ENCODE measurements at places on chromosomes 12 and 14.
A peak's percentile ranks its signal among the peaks of the same experiment; 100 is the strongest.

DNA sequence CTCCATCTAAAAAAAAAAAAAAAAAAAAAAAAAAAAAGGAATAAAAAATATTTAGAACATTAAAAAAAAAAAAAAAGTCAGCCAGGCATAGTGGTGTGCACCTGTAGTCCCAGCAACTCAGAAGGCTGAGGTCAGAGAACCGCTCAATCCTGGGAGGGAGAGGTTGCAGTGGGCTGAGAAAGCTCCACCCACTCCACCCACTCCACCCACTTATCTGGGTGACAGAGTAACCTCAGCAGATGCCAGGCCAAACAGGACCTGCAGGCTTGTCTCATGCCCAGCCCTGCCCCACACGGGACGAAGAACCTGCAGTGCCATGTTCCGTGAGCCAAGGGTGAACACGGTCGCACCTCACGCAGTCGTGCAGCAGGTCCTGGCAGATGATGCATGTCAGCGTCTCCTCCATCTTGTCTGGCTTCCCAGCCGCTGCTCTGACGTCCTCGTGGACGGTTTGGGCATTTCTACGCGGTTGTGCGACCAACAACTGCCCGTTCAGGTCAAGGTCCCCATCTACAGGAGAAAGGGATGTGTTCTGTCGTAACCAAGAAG is 28.6 kb downstream of the CHFR start:
- DNase-seq = no peak

DNA sequence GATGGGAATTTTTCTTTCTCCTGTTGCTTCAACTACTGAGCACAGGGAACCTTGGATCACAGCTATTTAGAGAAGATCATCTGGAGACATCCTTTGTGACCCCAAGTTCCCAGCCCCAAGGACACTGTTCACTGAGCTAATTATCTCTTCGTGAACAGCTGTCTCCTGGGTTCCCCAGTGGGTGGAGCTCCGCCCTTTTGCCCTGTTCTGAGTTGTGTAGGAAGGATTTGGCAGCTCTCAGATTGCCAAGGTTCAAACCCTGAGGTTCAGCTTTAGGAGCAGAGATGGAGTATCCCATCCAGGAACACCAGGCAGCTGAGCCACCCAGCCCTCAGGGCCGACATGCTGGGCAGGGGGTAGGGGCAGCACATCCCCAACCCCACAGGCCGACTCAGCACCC is 32.0 kb downstream of the NGB start:
- no peak for DNase-seq

- DNase-seq = no peak
These were observed 19.1 kb downstream of the CAMKK2 start for GRCh38 chr12:121277374-121277759.

DNA sequence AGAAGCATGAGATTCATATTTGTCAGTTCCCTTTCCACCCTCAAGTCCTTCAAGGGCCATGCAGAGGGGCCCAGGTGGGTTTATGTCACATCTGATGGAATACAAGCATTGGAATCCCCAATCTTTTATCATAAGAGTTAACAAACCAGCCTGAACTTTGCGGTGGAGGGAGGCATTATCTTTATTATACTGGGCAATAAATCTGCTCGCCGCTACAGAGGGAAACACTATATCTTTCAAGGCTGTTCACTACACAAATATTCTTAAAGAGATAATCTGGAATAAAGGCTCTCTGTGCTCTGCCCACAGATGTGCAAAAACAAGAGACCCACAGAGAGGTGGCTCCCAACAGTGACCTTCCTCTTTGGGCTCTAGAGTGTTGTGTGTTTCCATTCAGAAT is 153.6 kb upstream of the PLEKHA5 start:
- no peak for DNase-seq

GRCh38 chr12:9810671-9811070 is 16.6 kb upstream of the KLRF1 start:
- no peak for DNase-seq

GRCh38 chr14:83814896-83815295 is 1715.0 kb upstream of the FLRT2 start:
- no peak for DNase-seq

- DNase-seq = no peak
These were observed 5.5 kb downstream of the CYP46A1 start for GRCh38 chr14:99689266-99690236.

- DNase-seq = no peak
These were observed 23.2 kb downstream of the NGDN start for GRCh38 chr14:23492618-23493272.

DNA sequence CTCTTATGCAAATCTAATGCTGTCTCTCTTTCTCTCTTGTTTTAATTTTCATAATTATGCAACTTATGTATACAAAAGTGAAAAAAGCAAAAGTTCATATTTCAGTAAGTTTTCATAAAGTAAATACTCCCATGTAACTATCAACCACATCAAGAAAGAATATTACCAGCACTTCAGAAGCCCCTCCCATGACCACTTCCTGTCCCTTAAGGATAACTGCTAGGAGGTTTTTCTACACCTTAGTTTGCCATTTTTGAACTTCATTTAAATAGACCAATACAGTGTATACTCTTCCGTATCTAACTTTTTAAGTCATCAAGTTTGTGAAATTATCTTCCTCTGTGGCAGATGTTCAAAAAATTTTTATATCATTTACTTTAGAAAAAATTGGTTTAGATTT is 547 bp upstream of the OR4K15 start:
- DNase-seq = no peak

DNA sequence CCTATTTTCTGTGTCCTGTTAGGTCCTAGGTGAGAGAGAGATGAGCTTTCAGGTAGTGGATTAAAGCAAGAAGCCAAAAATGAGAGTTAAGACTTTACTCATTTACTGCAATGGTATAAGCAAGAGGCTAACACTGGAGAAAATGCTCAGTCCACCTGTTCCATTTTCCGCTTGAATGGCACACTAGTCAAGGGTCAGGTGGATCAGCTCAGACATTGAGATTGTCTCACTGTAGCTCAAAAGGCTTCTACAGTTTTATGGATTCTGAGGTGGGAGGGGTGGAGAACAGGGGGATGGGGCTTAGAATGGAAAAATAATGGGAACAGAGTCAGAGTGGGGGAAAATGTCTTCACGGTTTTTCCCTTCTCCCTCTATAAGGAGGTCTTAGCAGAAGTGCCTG is 57.3 kb upstream of the MUCL1 start:
- DNase-seq = no peak

- DNase-seq = no peak
These were observed 363 bp upstream of the LMO3 start for GRCh38 chr12:16606201-16606849.

DNA sequence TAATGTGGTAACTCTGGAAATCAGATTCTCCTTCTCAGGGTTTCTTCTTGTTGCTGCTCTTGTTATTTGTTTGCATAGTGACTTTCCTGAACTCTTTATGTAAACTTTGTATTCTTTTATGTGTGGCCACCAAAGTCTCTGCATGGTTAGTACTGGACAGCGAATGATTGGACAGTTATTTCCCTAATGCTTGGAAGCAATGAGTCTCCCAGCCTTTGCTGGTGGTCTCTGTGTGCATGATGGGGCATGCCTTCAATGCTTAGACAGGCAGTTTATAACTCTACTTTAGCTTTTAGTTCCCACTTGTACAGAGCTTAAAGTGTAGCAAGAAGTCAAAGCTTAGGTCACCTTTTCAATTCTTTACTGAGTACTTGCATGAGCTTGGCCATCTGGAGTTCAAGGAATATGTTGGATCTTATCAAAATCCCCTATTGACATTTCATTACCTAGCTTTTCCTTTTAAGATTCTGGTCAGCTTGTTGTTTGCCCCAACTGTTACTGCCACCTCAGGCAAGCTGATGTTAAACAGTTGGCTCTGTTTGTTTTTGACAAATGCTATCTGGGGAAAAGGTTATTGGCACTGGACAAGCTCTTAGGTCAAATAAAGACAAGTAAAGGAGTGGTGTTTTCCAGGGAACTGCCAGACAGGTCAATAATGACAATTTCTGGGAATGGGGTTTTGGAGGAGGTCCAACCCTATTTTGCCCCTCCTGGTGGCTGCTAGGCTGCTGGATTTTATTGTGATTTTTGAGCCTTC is 12.3 kb downstream of the CCDC91 start:
- DNase-seq = no peak

DNA sequence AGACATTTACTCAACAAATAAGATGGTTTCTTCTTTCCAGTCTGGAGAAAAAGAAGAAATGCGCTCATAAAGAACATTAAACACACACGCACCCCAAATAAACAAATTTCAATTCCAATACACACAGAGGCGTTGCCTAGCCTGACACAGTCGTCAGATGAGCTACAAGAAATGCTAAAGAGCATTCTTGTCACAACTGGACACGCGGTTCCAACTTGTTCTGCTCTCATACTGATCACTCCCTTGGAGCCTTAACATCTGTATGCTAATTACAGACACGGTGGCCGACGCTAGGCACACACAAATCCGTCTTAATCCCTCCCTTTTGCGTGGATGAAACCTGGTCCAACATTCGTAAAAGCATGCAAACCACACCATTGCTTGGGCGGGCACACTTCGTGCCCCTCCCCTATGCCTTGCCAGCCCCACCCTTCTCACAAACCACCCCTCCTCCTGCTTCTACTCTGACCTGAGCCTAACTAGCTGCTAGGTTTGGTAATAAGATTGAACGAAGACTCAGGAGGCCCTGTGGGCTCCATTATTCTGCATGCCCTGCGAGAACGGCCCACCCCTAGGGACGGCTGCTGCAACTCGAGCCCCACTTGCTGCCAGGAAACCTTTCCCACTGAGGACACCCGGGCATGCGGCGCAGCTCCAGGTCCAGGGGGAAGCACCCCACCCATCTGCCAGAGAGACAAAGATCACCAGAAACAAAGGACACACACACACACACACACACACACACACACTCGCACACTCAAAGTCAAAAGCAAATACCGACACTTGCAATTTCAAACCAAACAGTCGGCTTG is 1.2 kb downstream of the KCNK10 start:
- no peak for DNase-seq

DNA sequence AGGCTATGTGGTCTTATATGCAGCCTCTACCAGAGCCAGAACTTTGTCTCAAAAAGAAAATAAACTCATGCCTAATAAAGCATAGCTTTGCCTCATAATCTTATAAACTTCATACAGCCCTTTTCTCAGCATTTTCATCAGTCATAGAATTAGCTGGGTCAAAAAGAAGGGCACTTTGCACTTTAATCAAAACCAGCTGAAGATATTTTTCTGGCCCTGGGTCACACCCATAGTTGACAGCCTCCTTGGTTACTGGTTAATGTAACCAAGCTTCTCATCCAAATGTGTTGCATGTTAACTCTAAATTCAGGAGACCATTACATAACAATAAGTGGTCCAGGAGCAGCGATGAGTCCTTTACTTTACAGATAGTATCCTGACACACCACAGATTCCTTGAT is 558.2 kb downstream of the FLRT2 start:
- DNase-seq = no peak

GRCh38 chr14:68441542-68441941 is 351.3 kb downstream of the ZFP36L1 start:
- no peak for DNase-seq

DNA sequence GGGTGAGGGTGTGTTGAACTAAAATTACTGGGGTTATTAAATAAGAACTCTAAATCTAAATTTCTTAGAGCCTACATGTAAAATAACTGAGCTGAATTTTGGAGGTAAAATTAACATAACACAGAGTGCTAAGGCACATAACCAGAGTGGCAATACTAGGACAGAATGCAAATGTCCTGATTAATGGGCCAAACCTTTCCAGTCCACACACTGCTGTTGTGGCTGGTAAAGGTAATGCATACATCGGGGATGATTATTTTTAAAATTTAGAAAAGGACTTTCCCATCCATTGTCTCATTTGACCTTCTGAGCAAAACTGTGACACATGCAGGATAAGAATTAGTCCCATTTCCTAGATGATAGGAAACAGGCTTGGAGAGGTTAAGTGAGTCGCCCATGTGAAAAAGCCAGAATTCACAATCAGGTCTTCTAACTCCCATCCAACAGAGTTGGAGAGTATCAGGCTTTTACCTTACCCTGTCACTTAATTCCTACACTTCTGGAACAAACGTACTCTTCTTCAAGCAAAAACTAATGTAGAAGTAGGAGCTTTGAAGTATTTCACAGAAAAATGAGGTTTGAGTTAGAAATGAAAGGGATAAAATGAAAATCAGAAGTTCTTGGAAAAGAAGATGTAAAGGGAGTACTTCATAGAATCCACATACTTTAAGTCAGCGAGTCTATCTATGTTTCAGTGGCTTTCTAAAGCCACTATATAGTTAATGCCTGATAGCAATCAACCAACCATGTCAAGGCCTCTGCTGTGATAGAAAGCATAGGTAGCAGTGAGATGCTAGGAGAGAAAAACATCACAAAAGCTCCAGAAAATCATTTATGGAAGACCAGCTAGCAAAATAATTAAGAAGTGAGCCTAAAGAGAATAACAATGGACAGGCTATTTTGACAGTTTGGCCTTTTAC is 334.9 kb upstream of the DIO2 start:
- DNase-seq = no peak

- DNase-seq = no peak
These were observed 467.8 kb downstream of the LRIG3 start for GRCh38 chr12:58452546-58452945.

GRCh38 chr12:102964872-102965271 is 7.4 kb downstream of the ASCL1 start:
- no peak for DNase-seq

- no peak for DNase-seq
These were observed 15.9 kb downstream of the NCOR2 start for GRCh38 chr12:124551268-124552144.

GRCh38 chr14:58239244-58240195 is 5.1 kb upstream of the PSMA3 start:
- peak; percentile 67 for DNase-seq

DNA sequence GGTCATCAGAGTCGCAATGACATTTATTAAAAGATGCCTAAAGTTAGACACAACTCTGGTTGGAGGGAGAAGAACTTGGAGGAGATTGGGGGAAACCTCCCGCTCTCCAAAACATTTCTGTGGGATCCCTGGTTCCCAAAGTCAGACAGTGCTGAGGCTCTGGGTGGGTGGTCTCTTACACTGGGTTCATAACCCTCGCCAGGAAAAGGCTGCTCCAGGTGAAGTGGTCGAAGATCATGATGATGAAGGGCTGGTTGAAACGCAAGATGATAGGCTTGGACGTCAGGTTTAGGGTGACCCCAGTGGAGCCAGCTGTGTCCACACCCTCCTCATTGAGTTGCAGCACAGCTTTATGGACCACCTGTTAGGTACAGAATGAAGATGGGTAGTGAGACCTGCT is 11.2 kb upstream of the SERPINA10 start:
- no peak for DNase-seq

DNA sequence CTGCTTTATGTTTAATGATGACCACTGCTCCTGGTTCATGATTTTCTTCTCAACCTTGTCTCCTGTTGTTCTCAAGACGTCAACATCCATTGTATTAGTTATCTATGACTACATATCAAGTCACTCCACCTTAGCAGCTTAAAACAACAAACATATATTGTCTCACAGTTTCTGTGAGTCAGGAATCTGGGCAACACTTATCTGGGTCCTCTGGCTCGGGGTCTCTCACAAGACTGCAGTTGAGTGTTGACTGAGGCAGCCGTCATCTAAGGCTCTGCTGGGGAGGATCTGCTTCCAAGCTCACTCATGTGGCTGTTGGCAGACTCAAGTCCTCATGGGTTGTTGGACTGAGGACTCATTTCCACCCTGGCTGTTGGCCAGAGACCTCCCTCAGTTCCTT is 27.3 kb upstream of the FRS2 start:
- DNase-seq = no peak
